Activated naive CD8-positive, alpha-beta T cell treated with anti-CD3 and anti-CD28 coated beads, Interleukin-2, amount 10 ng/mL, durations not matched to agents 7 days and 5 days (primary cell): ENCODE measurements at places on chromosomes 7 and 10. TPM values are rescaled to one million over a fixed set of nuclear protein-coding genes. Genes with fewer than 3 reads are reported as not detected.

The MALRD1 gene
- total RNA-seq = not detected

- DNase-seq = no peak
Observed at GRCh38 chr10:6514844-6515780, 65.0 kb downstream of the PRKCQ start.

GRCh38 chr7:30642789-30643188 is 39.5 kb downstream of the CRHR2 start:
- no peak for DNase-seq

The PDE6C gene
- total RNA-seq = not detected

The GPR37 gene
- total RNA-seq = not detected

The PRSS37 gene
- not detected for total RNA-seq

GRCh38 chr10:122201401-122201800 is 69.7 kb upstream of the BTBD16 start:
- no peak for DNase-seq

The CNTNAP2 gene
- total RNA-seq = not detected

The OR6V1 gene
- not detected for total RNA-seq

The UBE3C gene
- total RNA-seq = 51.7 TPM

The COBL gene
- total RNA-seq = not detected

The ASB10 gene
- not detected for total RNA-seq

- DNase-seq = peak; percentile 64
Observed at GRCh38 chr7:50307368-50308032, 3.0 kb downstream of the IKZF1 start.

DNA sequence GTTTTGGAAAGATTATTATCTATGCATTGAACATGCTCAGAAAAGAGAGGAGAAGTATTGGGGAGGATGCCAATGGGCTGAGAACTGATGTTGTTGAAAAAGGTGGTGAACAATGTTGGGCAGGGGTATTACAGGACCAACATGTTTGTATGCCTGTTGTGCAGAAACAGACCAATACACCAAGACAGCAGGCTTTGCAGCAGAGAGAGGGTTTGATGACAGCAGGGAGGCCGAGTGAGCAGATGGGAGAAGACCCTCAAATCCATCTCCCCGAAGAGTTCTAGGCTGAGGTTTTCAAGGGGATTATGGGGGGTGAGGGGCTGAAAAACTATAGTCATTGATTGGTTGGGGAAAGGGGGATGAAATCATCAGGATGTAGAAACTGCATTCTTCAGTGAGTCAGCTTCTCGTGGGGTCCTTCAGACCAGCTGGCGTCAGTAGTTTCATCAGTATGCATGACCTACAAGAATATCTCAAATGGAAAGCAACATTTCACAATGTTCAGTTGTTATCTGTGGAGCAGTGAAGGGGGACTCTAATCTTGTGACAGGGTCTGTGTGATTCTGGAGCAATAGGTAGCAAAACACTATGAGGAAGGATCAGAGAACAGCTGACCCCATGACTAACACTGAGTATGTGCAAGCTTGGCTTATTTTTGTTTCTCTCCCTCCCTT is 167.8 kb downstream of the BAMBI start:
- no peak for DNase-seq

DNA sequence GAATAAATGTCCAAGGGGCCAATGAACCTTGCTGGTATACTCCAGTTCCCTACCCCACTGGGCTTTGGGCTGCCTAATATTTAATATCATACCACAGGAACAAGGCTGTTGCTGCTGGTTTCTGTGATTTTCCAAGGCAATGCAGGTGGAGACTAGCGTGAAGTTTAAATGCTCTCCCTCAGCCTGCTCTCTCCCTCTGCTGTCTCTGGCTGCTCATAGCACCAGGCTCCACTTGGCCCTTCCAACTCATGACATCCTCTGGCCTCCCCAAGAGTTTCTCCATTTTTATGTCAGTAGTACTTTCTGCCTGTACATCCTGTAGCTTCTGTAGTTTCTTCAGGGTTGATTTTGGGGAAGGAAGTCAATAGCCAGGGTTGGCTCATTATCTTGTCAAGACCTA is 103.5 kb downstream of the LHFPL3 start:
- DNase-seq = no peak

- no peak for DNase-seq
Observed at GRCh38 chr7:110373416-110373815, 717.5 kb upstream of the LRRN3 start.

The NRG3 gene
- not detected for total RNA-seq

DNA sequence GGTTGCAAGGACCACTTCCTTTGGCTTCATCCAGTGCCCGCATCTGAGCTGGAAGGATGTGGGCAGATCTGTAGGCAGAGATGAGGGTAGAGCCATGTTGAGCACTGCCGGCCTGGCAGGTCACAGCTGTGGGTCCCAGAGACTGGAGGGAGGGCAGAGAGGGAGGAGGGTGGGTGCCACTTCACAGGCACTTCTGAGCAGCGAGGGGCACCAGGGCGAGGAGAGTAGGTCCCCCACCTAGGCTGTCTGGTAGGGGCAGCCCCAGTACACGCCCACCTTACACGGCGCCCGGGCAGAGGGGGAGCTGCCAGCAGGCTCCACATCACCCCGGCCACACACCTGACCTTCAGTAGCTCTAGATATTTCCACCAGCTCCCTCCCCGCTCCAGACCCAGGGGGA is 473.0 kb upstream of the FOXK1 start:
- DNase-seq = no peak

GRCh38 chr10:46553238-46554049 is 3.0 kb downstream of the GPRIN2 start:
- DNase-seq = no peak

- DNase-seq = no peak
Observed at GRCh38 chr10:79140855-79141254, 72.1 kb downstream of the ZMIZ1 start.

- DNase-seq = no peak
Observed at GRCh38 chr7:41319581-41319980, 383.3 kb downstream of the INHBA start.

DNA sequence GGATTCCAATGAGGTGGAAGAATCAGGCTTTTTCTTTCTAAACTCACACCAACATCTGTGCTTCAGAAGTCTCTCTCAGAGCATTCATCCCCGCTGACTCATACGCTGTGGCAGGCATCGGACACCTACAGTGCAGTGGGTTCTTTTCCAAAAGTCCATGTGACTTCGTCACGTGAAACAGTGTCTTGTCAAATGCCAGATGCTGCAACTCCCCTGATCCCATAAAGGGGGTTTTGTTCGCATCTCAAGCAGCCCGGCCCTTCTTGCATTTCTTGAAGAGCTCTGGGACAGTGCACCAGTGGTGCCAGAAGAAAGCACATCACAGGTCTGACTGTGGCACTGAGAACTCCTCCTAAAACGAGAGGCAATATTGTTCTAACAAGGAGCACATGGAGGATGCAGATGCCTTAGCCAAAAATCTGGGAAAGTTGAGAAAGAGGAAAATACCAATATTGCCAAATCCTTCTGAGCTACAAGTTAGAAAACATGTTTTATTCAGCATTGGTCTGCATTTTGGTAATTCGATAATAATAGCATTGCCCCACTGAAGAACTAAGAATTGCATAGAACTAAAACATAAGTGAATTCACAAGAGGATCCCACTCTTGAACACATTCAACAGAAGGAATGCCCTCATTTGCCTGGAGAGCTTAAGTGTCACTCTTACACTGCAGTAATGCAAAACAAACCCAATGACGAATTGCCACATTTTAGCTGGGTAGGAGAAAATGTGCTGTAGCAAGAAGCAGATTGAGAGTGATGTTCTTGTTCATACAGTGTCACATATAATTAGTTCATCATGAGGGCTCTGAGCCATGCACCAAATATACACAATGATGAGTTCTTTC is 204.4 kb downstream of the CXCL12 start:
- DNase-seq = no peak

GRCh38 chr7:47354071-47354470 is 227.8 kb downstream of the TNS3 start:
- no peak for DNase-seq

The AZGP1 gene
- not detected for total RNA-seq

DNA sequence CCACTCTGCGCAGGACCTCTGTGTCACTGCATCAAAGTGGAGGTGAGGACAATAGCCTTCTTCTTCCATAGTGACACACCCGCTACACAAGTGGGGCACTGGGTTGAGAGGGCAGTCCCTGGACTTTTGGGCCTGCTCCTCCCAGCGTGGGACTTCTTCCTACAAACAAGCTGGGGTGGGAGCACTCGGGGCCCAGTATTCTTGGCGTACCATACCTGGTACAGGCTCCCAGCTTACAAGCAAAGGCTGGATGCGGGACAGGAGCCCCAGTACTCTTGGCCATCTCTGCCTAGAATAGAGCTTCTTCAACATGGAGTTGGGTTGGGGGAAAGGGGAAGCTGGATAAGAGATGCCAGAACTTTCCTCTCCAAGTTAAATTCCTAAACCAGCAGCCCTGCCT is 426.8 kb upstream of the FOXK1 start:
- DNase-seq = no peak

The GRID2IP gene
- total RNA-seq = 0.28 TPM

DNA sequence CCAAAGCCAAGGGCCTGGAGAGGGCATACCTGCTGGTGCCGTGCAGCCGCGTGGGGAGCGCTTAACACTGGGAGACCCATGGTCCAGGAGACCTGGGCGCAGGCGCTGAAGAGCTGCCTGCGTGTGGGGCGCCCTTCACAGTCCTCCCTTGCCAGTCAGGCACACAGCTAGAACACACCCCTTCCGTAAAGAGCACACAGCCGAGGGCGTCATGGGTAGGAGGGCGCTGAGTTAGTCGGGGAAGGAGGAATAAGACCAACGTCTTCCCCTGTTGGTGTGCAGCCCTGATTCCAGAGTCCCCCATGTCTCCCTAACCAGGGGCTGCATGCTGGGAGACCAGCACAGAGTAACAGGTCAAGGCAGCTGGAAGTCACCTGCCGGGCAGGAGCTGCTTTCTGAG is 273.9 kb downstream of the USP6NL start:
- no peak for DNase-seq

The PNLIPRP2 gene
- total RNA-seq = not detected

The NKX1-2 gene
- total RNA-seq = not detected

- no peak for DNase-seq
Observed at GRCh38 chr10:125333209-125333591, 172.8 kb upstream of the CTBP2 start.

GRCh38 chr10:19385846-19386450 is 337.3 kb downstream of the MALRD1 start:
- DNase-seq = no peak

- DNase-seq = no peak
Observed at GRCh38 chr7:51456431-51457060, 139.9 kb upstream of the COBL start.

DNA sequence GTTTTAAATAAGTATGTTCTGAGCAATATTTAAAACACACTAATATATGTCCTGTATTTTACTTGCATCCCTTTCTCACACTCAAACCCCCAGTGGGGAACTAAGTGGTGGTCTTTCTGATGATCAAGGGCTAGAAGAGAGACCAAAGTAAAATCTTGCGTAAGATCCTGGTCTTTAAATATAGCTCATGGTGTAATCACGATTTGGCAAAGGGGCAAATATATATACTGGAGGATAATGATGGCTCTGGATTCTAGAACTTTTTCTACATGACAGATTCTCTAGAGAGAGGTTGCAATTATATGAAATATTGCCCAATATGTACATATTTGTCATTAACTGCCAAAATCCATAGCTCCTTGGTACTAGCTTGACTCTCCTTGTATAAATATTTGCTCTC is 438.3 kb downstream of the NXPH1 start:
- no peak for DNase-seq

- DNase-seq = no peak
Observed at GRCh38 chr7:23968791-23969190, 258.8 kb downstream of the STK31 start.

GRCh38 chr7:30485667-30486066 is 7.1 kb upstream of the NOD1 start:
- DNase-seq = no peak

DNA sequence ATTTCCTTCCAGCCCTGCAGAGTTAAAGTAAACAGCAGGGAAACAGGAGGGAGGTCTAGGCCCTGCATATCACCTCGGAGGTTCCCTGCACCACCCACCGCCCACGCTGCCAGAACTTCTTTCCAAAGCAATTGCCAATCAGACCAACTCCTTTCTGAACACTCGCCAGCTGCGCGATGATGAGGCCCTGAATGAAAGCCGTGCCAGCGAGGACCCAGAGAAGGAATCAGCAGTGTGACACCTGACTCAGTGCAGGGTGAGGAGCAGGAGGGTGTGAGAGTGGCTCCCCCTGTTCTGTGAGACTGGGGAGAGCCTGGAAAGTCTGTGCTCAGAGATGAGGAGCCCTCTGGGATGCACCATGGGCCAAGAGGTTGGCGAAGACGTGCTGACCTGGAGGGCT is 3.3 kb upstream of the TCERG1L start:
- DNase-seq = no peak

- DNase-seq = peak; percentile 43
Observed at GRCh38 chr7:5827755-5828154, 46.3 kb upstream of the RNF216 start.

DNA sequence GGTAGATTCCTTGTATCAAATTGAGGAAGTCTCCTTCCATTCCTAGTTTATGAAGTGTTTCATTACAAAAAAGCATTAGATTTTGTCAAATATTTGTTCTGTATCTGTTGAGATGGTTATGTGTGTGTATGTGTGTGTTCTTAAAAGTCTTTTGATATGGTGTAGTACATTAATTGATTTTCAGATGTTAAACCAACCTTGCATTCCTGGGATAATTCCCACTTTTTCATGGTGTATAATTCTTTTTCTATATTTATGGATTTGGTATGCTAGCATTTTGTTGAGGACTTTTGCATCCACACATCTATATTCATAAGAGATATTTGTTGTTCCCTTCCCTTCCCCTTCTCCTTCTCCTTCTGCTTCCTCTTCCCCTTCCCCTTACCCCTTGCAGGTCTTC is 8.9 kb upstream of the GIMAP8 start:
- DNase-seq = no peak

GRCh38 chr7:51467384-51468017 is 150.9 kb upstream of the COBL start:
- peak; percentile 47 for DNase-seq

The ZCWPW1 gene
- total RNA-seq = 6.2 TPM

The SEMA3E gene
- total RNA-seq = not detected

DNA sequence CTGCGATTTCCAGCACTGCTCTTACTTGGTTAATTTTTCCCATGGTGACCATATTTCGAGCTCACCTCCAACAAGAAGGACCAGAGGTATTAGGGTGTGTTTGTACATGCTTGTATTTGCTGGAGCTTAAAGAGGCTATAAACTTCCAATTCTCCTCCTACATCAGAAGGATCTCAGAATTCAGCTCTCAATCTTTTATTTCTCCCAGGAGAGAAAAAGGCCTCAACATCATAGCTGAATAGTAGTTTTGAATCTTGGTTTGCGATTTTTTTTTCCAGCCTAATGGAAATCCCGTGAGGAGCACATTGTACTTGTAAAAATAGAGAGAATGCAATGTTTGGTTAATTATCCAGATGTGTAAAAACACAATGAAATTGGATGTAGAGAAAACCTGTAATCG is 69.7 kb downstream of the CPVL start:
- DNase-seq = no peak
